ENCODE measurements at places on chromosomes 2 and 18.

DNA sequence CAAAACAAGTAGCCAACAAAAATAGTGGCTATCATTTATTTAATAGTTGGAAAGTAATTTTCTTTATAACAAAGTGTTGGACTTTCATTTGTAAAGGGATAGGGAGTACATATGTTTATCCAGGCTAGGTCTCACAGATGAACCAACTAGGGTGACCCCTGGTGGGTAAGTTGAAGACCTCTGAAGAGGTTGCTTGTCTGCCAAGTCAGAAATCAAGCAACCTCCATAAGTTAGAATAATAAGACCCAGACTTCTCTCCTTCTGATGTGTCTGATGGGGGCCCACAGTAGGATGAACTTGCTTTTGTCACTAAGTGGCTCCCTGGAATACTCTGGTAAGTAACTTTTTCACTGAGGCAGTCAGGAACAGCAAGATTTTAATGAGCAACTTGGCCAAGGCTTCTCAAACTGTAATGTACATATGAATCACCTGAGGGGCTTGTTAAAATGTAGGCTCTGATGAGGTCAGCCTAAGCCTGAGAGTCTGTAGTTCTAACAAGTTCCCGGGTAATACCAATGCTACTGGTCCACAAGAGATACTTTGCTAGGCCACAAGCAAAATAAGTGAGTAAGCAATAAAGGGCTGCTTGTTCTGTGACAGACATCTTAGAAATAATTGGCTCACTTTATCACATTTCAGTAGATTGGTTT lies 319.6 kb downstream of the PIK3C3 start:
- no peak for DNase-seq

DNA sequence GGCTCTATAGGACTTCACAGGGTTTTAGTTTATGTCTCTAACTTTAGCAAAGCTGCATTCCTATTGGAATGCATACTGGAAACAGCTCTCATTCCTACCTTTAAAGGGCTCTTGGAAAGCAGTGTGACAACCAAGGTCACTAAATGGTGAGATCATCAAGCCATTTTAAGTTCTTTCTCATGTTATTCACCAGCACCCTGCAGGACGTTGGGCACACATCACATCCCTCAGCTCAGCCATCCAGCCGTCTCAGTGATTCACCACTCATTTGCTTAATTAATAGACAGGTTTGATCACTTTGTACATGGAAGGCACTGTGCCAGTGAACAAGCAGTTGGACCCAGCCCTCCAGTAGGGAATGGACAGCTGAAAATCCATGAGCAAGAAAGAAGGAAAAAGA lies 32.2 kb upstream of the RBM44 start:
- peak; percentile 24 for DNase-seq

DNA sequence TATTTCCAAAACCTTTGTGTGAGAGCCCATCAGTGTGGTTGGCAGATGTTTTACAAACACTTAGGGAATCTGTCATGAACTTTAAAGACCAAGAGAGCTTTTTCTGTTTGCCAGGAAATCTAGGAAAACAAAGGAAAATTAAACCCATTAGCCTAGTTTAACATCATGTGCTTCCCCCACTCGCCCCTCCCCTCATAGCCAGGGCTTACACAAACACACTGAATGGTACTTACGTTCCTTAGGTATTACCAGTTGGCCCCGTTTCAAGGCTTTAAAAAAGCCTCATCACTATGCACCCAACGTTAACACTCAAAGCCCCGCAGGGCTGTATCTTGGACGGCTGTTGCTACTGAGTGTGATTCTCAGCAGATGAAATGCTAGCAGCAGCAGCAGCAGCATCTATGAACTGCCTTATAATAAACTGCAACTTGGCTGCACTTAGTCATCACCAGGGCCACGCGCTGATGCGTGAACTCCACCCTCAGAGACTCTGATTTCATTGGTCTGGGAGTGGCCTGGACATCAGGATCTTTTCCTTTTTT lies 20.1 kb upstream of the TTC39C start:
- DNase-seq, result peak; percentile 77

GRCh38 chr2:223957092-223957851 lies at the start of gene MRPL44:
Gene MRPL44 (plus strand): TSS chr2:223957463. CDS start chr2:223957473, 10 bp downstream.
- DNase-seq, result peak; percentile 69

DNA sequence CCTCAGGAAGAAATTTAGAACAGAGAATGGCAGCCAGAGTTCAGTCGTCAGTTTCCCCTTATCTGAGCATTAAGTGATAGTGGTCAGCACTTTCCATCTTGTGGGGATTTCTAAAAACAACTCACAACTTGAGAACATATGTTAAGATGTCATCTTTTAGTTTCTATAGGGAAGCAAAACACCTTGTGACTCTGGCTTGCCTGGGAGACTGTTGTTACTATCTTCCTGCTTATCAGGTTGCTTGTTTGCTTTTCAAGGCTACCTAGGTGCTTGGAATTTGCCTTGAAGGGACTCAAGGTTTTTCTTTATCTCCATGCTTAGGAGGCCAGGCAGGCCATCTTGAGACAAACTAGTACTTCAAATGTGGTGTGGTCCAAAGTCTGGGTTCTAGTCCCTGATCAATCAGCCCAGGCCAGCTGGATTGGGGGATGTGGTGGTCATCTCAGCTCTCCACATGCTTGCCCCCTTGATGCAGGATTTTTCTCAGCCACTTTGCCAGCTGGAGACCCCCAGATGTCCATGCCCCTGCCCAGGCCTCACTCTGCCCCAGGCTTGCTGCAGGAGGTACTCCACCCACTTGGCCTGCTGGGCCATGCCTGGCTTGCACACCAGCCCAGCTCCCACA lies 125.9 kb downstream of the LYPD1 start:
- no peak for DNase-seq

DNA sequence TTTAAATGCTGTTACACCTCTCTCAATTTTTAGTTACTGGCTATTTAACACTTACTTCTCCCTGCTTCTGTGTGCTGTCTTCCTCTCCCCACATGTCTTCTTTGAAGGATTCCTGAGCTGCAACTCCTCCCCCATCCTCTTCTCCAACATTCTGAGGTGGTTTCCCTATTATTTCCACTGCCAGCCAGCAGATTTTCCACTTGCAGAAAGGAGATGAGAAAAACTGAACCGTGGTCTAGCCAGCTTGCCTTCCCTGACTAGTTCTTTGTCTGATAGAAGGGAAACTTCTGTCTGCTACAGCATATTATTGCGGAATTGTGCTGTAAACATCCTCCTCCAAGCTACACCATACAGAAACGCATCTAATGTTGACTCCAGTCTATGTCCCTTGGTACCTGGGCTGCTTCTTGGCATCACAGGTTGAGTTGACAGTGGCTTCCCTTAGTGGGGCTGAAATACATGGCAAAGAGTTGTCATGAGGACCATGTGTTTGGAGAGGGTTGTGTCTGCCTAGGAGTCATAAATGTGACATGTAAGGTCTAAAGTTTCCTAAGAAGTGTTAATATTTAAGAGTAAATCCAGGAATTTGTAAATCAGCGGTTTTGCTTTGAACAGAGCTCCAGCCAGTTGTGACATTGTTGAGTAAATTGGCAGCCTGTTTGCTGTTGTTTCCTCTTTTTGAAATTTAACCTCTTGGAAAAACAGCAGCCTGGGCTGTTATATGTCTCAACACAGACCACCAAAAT lies 68.3 kb upstream of the RND3 start:
- no peak for DNase-seq

DNA sequence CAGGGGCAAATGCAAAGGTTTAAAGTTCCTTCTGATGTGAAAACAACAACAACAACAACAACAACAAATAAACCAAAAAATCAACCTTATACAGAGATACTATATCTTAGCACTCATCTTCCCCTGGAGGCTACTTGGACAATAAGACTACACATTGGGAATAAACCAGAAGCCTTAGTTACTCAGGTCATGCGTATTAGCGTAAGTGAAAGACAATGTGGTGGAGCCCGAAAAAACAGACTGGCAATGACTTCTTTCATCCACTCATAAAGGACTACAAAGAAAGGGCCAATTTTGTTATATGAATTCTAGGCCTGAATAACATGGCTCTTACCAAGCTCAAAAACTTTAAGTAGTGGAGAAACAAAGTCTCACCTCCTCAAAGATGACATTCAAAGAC lies 19.4 kb upstream of the PPP4R3B start:
- no peak for DNase-seq

GRCh38 chr18:62721839-62722795 lies 6.8 kb downstream of the PHLPP1 start:
- no peak for DNase-seq

DNA sequence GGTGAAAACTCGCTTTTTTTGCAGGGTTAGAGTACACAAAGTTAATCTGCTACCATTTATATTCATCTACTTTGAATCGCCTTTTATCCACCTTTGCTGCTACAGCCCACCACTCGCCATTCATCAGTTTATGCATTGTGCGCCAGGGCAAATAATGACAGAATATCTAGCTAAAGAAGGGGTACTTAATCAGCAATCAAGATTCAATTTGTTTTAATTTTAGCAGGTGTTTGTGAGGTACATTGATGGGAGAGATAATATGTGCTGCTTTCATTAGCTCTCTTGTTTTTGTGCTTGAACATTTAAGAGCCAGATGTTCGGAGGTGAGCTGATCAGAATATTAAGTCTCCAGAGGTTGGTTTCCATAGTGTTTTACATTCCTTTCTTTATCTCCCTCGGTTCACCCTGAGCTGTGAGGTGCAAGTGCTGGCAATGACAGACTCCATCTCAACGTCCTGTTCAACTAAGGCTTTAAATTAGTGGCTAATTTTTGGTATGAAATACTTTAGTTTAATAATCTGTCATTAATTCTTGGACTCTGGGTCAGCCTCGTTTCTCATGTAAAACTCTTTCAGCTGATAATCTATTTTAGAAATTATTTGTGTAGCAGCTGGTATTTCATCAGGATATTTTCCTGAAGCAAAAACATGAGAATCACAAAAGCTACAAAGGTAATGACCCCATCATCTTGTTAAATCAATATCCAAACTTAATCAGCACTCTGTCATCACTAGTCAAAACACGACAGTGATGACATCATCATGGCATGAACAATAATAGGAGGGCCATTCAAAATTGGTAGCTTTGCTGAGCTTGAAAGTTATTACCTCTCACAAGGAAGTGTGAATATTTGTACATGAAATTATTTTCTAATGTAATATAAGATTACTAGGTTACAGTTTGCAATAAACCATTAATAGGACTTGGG lies 479.9 kb upstream of the FANCL start:
- DNase-seq, result no peak

DNA sequence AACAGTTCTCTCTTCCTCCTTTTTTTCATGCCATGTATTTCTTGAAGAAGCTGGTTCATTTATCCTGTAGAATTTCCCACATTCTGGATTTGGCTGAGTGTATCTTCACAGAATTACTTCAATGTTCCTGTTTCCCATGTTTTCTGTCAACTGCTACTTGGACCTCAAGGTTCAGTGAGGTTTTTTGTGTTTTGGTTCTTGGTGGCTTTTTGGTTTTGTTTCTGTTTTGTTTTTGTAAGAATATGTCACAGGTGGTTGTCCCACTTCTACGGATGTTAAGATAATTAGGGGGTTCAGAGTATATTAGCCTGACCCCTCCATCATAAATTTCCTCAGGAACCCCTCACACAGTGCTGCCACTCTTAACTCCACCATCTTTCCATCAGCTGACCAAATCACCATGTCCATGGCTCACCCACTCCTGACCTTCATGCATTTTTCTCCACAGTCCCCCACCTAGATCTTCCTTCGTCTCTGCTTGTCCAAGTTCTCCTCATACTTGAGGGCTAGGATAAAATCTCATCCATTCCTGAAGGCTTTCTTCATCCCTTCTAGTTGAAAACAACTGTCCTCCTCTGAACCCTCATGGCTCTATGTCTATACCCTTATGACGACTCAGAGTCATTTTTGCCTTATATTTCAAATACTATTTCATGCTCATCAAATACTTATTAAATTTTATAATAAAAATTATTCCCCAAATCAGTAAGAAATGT lies 40.4 kb downstream of the PLEKHM3 start:
- no peak for DNase-seq

All from AG04449 (cell line).